NCI-H187 treated with DMSO at 0.1 percent for 48 hours (cell line): ENCODE measurements at places on chromosomes 12 and 14.

DNA sequence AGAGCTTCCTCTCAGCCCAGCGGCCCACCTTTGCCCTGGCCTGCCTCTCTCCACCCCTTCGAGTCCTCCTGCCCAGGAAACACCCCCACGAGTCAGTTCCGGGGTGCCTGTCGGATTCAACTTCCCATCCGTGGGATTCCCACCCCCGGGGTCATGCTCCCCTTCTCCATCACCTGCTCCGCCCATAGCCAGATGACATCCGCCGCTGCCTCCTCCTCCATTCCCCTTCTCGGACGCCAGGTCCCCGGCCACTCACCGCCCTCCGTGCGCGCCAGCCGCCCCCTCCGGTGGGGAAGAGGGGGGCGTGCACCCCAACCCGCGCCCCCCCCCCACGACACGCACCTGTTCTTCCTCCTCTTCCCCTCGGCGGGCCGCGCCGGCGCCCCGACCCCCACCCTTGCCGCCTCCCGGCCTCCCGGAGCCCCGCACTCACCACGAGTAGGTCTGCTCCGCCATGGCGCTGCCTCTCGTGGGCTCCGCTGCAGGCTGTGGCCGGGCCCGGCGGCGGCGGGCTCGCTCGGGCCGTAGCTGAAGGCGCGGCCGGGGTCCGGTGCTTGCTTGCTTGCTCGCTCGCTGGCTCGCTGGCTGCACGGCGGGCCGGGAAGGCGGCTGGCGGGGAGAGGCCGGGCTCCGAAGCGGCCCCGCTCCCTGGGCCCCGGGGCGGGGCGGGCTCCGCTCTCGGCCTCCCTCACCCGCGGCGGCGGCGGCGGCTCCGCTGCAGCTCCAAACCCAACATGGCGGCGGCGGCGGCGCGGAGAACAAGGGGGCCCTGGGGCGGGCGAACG, 554 bp downstream of the SPPL3 start:
- no peak for DNase-seq

- peak; percentile 41 for DNase-seq
Measured at GRCh38 chr12:49673446-49674317, 33.5 kb downstream of the FMNL3 start.

- no peak for DNase-seq
Measured at GRCh38 chr12:57138526-57139272, 8.7 kb downstream of the LRP1-AS start.

- no peak for DNase-seq
Measured at GRCh38 chr12:100168562-100168961, 25.9 kb upstream of the BLTP3B start.

GRCh38 chr12:51441583-51441982, 17.0 kb downstream of the SLC4A8 start:
- no peak for DNase-seq

GRCh38 chr14:90642244-90642717, 173.9 kb downstream of the TTC7B start:
- DNase-seq, result no peak

- DNase-seq, result no peak
Measured at GRCh38 chr14:65238456-65238855, 136.1 kb upstream of the MAX start.

- DNase-seq, result no peak
Measured at GRCh38 chr14:65137648-65138307, 35.5 kb upstream of the MAX start.

DNA sequence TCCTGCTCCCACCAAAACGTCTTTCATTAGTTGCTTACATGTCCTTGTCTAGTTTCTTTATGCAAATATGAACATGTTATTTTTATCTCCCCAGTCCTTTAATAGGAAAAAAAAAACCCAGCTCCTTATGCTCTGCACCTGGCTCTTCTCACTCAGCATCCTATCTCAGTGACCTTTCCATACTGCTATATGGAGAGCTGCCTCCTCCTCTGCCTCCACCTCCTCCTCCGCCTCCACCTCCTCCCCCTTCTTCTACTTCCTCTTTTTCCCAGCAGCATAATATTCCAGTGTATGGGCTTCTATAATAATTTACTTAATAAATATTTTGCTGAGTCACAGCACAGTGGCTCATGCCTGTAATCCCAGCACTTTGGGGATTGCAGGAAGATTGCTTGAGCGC, 31.5 kb downstream of the ABCB9 start:
- DNase-seq, result no peak

- DNase-seq, result no peak
Measured at GRCh38 chr12:111304642-111305071, 64.2 kb downstream of the PHETA1 start.

- peak; percentile 18 for DNase-seq
Measured at GRCh38 chr12:75526655-75527511, 15.5 kb upstream of the KRR1 start.

DNA sequence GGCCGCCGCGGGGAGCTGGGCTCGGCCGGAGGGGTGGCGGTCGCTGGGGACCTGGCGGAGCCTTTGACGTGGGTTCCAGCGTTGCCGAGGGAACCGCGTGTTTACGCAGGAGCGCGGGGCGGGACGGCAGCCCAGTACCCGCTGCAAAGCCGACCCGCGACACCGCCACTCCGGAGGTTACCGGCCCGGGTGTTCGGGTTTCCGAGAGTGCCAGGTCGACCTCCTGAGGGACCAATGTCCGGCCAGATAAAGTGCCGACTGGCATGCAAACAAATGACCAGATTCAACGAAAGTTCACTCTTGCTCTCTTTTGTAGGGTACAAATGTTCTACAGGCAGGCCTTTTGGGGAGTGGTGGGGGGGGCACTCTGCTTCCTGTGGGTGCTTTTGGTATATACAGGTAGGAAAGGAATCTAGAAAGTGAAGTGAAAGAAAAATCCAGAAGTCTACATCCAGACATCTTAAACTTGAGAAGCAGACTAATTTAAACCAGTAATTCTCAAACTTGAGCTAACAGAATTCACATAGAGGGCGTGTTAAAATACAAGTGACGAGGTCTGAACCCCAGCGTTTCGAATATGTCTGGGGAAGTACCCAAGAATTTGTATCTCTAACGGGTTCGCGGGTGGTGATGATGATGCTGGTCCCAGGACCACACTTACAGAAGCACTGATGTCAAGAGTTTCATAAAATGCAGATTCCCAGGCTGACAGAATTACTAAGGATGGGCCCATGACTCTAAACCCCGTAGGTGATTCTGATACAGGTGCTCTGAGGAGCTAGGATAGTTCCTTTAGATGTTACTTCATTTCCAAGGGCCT, at the start of gene GPR135:
Gene GPR135 (minus strand): TSS at position 65 of the 820 bp plus-strand sequence. CDS start 154 bp downstream, outside the sequence.
- DNase-seq, result no peak

- DNase-seq, result no peak
Measured at GRCh38 chr12:78636231-78636855, 228.2 kb upstream of the SYT1 start.
